Hematopoietic multipotent progenitor cell treated with erythropoietin and hydrocortisone succinate and interleukin-3 and kit ligand, for 4 days (in vitro differentiated cells): ENCODE measurements at places on chromosomes 5 and 9.

GRCh38 chr5:145497052-145497451, 338.1 kb downstream of the PRELID2 start:
- DNase-seq: no peak

- DNase-seq: peak; percentile 31
Measured at GRCh38 chr5:76790632-76791290, 28.1 kb upstream of the F2RL1 start.

DNA sequence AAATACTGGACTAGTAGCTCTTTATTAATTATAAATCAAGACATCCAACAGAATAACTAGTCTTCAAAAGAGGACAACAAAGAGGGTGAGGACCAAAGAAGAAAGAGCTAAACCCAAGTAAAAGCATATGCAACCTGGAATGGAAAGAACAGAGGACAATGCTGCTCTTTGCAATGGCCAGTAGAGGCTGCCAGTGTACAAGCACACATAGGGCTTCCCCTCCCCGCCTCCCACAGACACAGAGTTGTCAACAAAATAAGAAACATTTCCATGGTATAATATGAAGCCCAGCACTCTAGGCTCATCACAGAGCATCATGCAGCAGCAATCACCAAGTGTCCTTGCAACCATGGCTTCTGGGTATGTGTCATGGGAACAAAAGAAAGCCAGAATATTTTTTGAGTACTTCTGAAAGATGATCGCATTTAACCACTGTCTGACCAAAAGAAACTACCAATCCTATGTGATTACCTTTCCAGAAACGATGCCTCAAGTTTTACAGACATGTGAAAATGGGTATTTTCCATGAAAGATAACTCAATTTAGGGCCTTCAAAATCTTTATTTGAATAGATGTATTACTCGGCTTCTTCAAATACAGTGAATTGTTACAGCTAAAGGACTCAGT, 58.1 kb downstream of the RFX3 start:
- DNase-seq: peak; percentile 90

GRCh38 chr9:8071445-8071798, 271.8 kb upstream of the DMAC1 start:
- DNase-seq: no peak

DNA sequence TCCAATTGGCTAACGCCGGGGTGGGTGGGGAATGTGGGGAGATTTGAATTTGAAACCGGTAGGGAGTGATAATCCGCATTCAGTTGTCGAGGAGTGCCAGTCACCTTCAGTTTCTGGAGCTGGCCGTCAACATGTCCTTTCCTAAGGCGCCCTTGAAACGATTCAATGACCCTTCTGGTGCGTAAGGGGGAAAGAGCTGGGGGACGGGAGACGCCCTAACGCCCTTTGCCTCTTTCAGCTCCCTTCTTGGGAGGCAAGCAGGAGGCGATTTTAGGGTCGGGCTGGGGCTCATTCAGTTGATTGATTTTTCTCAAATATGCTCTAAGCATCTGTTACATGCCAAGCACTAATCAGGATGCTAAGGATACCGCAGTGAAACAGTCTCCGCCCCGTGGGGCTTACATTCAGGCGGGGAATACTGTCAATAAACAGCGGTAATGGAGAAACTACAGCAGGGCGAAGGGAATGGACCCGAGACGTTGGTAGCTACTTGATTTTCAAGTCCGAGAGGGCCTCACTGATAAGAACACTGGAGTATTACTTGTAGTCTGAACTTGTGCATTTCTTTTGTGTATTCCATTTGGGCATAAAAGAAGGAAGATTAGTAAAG, at the start of gene HMMR:
Gene HMMR, plus strand, starts transcription at position 71 of the 610 bp plus-strand sequence. Its CDS starts 61 bp downstream, at position 132.
- peak; percentile 68 for DNase-seq

GRCh38 chr5:169089343-169089742, 211.6 kb downstream of the SLIT3 start:
- DNase-seq: no peak
